ENCODE measurements at places on chromosomes 11 and 22.

- H3K4me3 ChIP-seq: no peak overlapping the region
- peaks cover 10% of the 10 kb centered on the region for H3K36me3 ChIP-seq
- H3K4me1 ChIP-seq: no peaks in the 10 kb centered on the region
- no peak for DNase-seq
- H3K27ac ChIP-seq: no peak overlapping the region
These were observed 33.8 kb downstream of the CHORDC1 start for GRCh38 chr11:90189011-90189410.

GRCh38 chr11:20599221-20600019, at the start of gene SLC6A5:
SLC6A5 (plus strand) TSS chr11:20599608; CDS start chr11:20599673, 65 bp downstream.
- peak within 1 kb of the TSS; percentile 40 for H3K27ac ChIP-seq
- H3K4me3 ChIP-seq: no peak within 1 kb of the TSS
- no peak for DNase-seq

DNA sequence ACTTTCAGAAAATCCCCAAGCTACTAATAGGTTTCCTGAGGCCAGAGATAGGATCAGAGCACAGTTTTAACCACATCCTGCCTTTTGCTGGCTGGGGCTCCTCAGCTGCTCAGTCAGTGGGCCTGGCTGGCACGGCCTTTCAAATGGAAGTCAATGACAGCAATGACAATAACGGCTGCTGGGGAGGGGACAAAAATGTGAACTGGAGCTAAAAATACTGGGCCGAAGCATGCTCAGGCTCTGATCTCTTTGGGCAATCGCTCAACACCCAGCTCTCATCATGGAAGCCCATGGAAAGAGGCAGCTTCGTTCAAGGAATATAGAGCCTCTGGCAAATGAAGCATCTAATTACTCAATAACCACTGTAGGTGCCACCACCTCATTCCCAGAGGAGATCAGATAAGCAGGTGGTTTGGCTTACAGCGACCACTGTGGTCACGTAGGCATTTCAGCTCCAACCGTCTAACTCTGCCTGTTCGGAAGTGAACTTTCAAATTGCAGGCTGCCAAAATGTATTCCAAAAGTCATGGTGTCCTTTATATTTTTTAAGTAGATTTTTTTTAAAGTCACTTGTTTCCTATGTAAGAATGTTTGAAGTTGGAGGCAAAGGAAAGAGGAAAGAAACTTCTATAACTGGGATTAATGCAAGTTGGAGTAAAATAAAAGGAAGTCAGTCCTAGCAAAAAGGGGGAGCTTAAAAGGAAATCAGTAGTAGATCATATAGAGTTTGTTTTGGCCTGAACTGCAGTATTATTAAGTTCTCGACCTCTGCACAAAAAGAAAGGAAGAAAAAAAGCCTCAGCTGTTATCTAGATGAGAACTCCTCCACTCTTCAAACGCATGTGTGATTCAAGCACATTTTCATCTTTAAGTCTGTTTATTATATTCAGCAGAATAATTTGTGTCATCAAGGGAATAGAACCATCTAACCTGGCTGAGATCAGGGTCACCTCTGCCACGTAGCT, 14.1 kb downstream of the WT1 start:
- no peak overlapping the region for H3K27ac ChIP-seq
- peaks cover 14% of the 10 kb centered on the region for H3K4me1 ChIP-seq
- H3K27me3 ChIP-seq: peaks cover 45% of the 10 kb centered on the region
- H3K4me3 ChIP-seq: peak overlapping the region; percentile 6

DNA sequence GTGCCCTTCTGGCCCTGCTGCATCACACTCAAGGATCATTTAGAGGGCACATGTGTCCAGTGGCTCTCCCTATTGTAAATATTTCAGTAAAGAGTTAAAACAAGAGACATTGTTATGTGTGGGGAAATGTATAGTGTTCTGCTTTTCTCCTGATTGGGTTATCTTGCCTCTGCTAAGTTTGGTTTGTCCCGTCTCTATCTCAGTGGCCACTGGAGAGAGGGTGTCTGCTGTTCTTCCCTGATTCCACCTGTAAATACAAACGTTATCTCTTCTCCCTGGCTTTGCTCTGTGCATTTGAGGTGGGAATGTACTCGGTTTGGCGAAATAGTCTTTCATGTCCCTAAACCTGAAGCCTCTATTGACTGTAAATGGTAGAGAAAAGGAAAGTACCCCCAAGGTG, 6.3 kb downstream of the MIEF1 start:
- peaks cover 38% of the 10 kb centered on the region for H3K4me1 ChIP-seq
- peaks cover 68% of the 10 kb centered on the region for H3K36me3 ChIP-seq
- H3K27ac ChIP-seq: no peak overlapping the region
- no peaks in the 10 kb centered on the region for H3K27me3 ChIP-seq

GRCh38 chr11:15289723-15290122, 175.0 kb downstream of the INSC start:
- no peak overlapping the region for H3K27ac ChIP-seq
- H3K27me3 ChIP-seq: peaks cover 6% of the 10 kb centered on the region
- H3K36me3 ChIP-seq: no peaks in the 10 kb centered on the region
- no peaks in the 10 kb centered on the region for H3K4me1 ChIP-seq

Measured in activated T-helper 1 cell treated with anti-CD3 and anti-CD28 coated beads, Interleukin-12 subunit alpha, Interleukin-12 subunit beta, Interleukin-2, Interleukin-4 antibody, amounts not matched to agents 30 ng/mL and 10 ng/mL and 1 ng/mL, durations not matched to agents 14 hours and 24 hours and 36 hours (primary cell).